ENCODE measurements at places on chromosomes 3 and 15.

DNA sequence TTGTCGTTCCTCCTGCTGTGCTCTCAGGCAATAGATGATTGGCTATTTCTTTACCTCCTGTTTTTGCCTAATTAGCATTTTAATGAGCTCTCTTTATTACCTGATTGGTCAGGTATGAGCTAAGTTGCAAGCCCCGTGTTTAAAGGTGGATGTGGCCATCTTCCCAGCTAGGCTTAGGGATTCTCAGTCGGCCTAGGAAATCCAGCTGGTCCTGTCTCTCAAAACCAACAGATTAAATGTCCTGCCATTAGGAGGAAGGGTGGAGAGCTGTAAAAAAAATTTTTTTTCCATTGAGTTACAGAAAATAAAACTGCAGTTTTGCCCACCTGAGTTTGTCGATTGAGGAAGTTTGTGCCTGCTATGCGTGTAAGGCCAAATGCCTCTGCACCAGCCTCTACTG is 5.4 kb upstream of the ACSBG1 start:
- DNase-seq, result no peak

- no peak for DNase-seq
These were observed 221.6 kb upstream of the UBE2E1 start for GRCh38 chr3:23583980-23584740.

DNA sequence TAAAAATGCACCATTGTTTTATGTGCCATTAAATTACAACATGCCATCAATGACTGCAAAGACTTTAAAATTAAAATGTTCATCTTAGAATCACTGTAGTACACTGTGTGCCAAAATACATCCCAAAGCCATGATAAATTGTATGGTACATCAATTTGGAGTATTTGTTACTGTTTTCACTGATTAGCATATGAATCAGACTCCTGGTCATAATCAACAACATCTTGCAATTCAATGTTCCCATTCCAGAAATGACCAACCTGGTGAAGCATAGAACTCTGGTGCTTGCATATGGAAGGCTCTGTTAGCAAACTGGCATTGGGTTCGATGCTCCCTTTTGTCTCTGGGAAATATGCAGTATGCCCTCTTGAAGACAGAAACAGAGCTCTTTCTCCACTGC is 22.5 kb downstream of the LYSMD2 start:
- DNase-seq, result no peak

GRCh38 chr3:29494305-29495036 is 213.6 kb downstream of the RBMS3 start:
- no peak for DNase-seq

DNA sequence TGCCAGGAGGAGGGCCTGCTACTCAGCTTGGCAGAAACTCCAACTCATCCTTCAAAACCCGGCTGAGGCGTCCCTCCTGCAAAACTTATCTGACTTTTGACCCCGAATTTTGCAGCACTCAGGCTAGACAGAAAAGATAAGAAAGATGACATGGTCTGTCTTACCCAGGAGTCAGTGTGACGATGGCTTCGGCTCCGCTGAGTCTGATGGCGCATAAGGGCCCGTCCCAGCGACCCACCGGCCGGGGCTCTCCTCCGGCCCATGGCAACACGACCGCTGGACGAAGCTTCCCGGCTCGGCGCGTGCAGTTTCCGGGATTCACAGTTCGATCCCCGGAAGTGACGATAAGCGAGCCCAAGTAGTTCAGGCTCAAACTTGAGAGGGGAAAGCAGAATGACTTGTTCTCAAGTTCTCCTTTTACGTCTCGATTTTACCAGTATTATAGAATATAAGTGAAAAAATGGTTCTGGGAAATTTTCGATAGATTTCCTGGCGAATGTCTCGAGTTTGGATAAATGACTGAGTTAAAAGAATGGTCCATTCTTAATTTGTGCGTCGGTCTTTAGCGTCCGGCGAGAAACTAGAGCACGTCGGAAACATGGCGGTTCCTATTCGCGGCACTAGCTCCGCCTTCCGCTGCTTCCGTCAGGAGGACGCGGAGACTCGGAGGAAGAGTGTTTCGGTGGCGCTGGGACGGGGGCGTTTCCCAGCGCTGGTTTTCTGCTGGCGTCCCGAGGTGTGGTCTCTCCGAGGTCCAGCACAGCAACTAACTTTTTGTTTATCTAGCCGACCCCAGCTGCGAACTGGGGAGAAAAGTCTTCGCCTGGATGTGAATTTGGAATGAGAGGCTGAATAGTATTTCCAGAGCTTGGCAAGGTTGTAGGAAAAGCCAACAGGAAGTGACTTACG is at the start of gene LSG1:
TSS of gene LSG1 (minus strand) at position 292 of the 909 bp plus-strand sequence. CDS start at position 263, 29 bp downstream.
- DNase-seq, result peak; percentile 52

GRCh38 chr3:13173186-13173585 is 100.0 kb upstream of the IQSEC1 start:
- no peak for DNase-seq

Data from activated CD8-positive, alpha-beta memory T cell treated with anti-CD3 and anti-CD28 coated beads for 48 hours (primary cell).